Cardiac muscle cell (in vitro differentiated cells and primary cell): ENCODE measurements at places on chromosomes 1 and 21. TPM values are rescaled to one million over a fixed set of nuclear protein-coding genes. Genes with fewer than 3 reads are reported as not detected.

- H3K27me3 ChIP-seq = no peaks in the 10 kb centered on the region
- H3K27ac ChIP-seq = no peak overlapping the region
- no peak overlapping the region for H3K4me3 ChIP-seq
- DNase-seq = no peak
- no peaks in the 10 kb centered on the region for H3K4me1 ChIP-seq
- no peaks in the 10 kb centered on the region for H3K36me3 ChIP-seq
These were observed 112.3 kb downstream of the TM2D1 start for GRCh38 chr1:61612602-61613001.

GRCh38 chr1:90719330-90720144, 2.4 kb upstream of the BARHL2 start:
- H3K27me3 ChIP-seq = peaks cover 100% of the 10 kb centered on the region
- DNase-seq = no peak
- peaks cover 6% of the 10 kb centered on the region for H3K4me1 ChIP-seq
- no peaks in the 10 kb centered on the region for H3K36me3 ChIP-seq

GRCh38 chr1:41622402-41622801, 137.9 kb upstream of the EDN2 start:
- DNase-seq = no peak
- H3K4me3 ChIP-seq = no peak overlapping the region
- no peaks in the 10 kb centered on the region for H3K27me3 ChIP-seq
- no peaks in the 10 kb centered on the region for H3K4me1 ChIP-seq
- no peaks in the 10 kb centered on the region for H3K36me3 ChIP-seq

GRCh38 chr1:107707111-107707510, 257.9 kb downstream of the VAV3 start:
- no peak overlapping the region for H3K27ac ChIP-seq
- no peaks in the 10 kb centered on the region for H3K27me3 ChIP-seq
- no peaks in the 10 kb centered on the region for H3K4me1 ChIP-seq
- H3K36me3 ChIP-seq = no peaks in the 10 kb centered on the region
- no peak overlapping the region for H3K4me3 ChIP-seq

DNA sequence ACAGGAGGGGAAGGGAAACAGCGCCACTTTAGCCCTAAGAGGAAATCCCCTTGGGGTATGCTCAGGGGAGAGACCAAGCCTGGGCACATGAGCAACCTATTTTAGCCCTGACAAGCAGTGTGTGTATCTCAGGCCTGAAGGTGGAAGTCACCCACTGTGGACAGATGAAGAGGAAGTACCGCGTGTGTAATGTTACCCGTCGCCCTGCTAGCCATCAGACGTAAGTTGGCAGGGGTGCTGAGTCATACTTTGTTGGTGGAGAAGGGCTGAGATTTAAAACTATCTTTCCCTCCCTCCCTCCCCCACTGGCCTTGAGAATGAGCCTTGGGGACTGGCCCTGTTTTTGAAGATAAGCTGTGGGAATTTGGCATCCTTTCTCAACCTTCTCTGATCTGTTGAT, 11.2 kb downstream of the AGO1 start:
- peak overlapping the region; percentile 18 for H3K27ac ChIP-seq
- H3K27me3 ChIP-seq = no peaks in the 10 kb centered on the region
- no peak overlapping the region for H3K4me3 ChIP-seq
- peak; percentile 65 for DNase-seq
- H3K36me3 ChIP-seq = peaks cover 39% of the 10 kb centered on the region

- no peak for DNase-seq
- no peaks in the 10 kb centered on the region for H3K4me1 ChIP-seq
- H3K4me3 ChIP-seq = no peak overlapping the region
- no peak overlapping the region for H3K27ac ChIP-seq
- no peaks in the 10 kb centered on the region for H3K36me3 ChIP-seq
- H3K27me3 ChIP-seq = no peaks in the 10 kb centered on the region
These were observed 42.7 kb downstream of the TBX15 start for GRCh38 chr1:118945489-118945888.

DNA sequence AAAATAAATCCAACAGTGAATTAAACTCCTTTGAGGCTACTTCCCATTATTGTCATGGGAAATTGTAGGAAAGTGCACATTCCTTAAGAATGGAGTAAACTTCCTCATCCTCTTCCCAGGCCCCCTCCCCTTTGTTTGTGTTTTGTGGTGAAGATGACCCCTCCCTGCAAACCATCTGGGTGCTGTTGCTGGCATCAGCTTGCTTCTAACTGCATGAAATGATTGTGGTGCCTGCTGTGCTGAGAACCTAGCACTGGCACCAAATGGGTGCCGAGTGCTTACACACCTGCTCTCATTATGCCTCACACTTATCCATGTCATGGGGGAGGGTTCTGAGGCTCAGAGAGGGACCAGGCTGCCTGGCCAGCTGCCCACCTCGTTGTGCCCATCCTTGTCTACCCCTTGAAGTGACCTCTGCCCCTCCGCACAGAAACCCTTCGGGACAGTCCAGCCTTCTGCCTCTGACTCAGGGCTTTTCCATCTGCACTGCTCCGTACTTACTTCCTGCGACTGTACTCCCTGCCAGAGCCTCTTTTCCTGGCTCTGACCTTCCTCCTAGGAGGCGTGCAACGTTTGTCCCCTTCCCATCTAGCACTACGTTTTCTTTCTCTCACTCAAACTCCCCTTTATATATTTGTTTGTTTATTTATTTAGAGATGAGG, 30.6 kb downstream of the CAPN2 start:
- peaks cover 12% of the 10 kb centered on the region for H3K4me1 ChIP-seq
- no peak for DNase-seq
- H3K4me3 ChIP-seq = no peak overlapping the region
- H3K36me3 ChIP-seq = peaks cover 6% of the 10 kb centered on the region
- no peak overlapping the region for H3K27ac ChIP-seq

DNA sequence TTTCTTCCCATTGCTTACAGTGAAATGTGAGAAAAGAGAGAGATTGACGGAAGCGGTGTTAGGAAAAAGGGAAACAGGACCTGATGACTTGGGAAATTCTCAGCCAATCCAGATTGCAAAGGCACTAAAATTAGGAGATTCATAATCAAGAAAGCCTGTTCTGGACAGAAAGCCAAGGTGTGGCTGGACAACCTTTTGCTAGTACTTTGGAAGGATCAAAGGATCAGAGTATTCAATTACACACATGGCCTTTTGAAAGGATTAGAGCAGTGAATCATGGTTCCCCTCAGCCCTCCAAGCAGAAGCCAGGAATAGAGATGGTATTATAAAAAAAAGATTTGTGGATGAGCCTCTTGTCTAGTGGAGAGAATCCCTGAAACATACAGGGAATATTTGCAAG, 669.8 kb upstream of the ADAMTS5 start:
- DNase-seq = no peak
- H3K36me3 ChIP-seq = no peaks in the 10 kb centered on the region
- H3K4me3 ChIP-seq = no peak overlapping the region

GRCh38 chr1:205942631-205943159, 561 bp downstream of the SLC26A9 start:
- no peak overlapping the region for H3K4me3 ChIP-seq
- DNase-seq = no peak
- H3K27ac ChIP-seq = no peak overlapping the region
- H3K36me3 ChIP-seq = no peaks in the 10 kb centered on the region
- no peaks in the 10 kb centered on the region for H3K27me3 ChIP-seq

DNA sequence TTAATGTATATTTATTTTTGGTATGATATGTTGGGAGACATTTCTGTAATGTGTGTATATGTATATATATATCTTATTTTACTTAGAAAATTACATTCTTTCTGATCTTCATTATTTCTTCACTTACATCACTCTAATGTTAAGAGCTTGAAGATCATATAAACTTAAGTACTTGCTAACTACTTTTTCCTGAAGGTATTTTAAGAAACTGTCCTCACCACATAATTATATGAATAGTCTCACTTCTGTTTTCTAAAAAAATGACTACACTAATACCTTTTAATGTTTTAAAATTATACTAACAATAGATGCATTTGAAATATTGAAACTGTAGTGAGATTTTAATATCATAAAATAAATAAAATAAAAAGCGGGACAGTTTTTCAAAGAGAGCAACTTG, 377.1 kb downstream of the LRRIQ3 start:
- no peaks in the 10 kb centered on the region for H3K36me3 ChIP-seq
- no peaks in the 10 kb centered on the region for H3K27me3 ChIP-seq
- H3K27ac ChIP-seq = no peak overlapping the region
- H3K4me1 ChIP-seq = no peaks in the 10 kb centered on the region
- DNase-seq = no peak

DNA sequence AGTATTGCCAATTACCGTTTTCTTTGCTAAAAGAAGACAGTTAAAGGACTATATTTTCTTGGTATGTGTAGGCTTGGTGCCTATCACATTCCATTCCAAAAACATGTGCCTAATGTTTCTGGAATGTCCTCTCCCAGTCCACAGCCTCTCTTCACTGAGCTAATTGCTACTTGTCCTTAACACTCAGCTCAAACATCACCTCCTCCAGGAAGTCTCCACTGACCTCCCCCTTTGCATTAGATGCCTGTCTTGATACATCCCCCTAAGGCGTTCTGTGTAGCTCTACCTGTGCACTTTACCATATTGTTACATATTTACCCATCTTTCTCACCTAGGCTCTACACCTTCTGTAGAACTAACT, 195.6 kb upstream of the CAMK1G start:
- H3K4me3 ChIP-seq = no peak overlapping the region
- no peaks in the 10 kb centered on the region for H3K36me3 ChIP-seq
- H3K27me3 ChIP-seq = no peaks in the 10 kb centered on the region
- H3K4me1 ChIP-seq = peaks cover 13% of the 10 kb centered on the region
- no peak overlapping the region for H3K27ac ChIP-seq

DNA sequence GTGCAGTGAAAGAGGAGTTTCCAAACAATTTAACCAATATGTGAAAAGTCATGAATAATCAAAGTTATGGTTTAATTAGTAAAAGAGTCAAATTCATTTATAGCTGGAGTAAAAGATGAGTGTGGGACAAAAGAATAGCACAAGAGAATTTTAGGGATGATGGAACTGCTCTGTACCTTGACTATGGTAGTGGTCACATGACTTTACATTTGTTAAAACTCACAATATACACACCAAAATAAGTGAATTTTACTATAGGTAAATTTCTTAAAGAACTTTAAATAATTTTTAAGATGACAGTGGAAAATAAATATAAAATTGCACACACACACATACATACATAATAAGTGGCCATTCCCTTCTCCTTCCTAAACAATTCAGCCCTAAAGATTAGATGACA, 13.6 kb downstream of the CDC42BPA start:
- no peak overlapping the region for H3K4me3 ChIP-seq
- no peaks in the 10 kb centered on the region for H3K4me1 ChIP-seq
- no peak overlapping the region for H3K27ac ChIP-seq

DNA sequence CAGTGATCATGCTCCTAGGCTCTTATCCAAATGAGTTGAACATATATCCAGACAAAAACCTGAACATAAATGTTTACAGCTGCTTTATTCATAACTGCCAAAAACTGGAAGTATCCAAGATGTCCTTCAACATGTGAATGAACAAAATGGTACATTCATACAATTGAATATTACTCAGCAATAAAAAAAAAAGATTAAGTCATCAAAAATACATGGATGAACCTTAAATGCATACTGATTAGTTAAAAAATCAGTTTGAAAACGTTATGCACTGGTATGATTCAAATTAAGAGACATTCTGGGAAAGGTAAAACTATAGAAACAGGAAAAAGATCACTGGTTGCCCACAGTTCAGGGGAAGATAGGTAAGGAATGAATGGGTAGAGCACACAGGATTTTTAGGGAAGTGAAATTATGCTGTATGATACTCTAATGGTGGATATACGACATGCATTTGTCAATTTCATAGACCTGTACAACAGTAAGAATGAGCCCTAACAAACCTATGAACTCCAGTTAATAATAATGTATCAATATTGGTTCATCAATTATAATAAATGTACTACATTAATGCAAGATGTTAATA, 3.1 kb downstream of the LRRC40 start:
- H3K27me3 ChIP-seq = no peaks in the 10 kb centered on the region
- H3K27ac ChIP-seq = no peak overlapping the region
- DNase-seq = no peak
- no peaks in the 10 kb centered on the region for H3K36me3 ChIP-seq
- no peak overlapping the region for H3K4me3 ChIP-seq
- peaks cover 10% of the 10 kb centered on the region for H3K4me1 ChIP-seq

DNA sequence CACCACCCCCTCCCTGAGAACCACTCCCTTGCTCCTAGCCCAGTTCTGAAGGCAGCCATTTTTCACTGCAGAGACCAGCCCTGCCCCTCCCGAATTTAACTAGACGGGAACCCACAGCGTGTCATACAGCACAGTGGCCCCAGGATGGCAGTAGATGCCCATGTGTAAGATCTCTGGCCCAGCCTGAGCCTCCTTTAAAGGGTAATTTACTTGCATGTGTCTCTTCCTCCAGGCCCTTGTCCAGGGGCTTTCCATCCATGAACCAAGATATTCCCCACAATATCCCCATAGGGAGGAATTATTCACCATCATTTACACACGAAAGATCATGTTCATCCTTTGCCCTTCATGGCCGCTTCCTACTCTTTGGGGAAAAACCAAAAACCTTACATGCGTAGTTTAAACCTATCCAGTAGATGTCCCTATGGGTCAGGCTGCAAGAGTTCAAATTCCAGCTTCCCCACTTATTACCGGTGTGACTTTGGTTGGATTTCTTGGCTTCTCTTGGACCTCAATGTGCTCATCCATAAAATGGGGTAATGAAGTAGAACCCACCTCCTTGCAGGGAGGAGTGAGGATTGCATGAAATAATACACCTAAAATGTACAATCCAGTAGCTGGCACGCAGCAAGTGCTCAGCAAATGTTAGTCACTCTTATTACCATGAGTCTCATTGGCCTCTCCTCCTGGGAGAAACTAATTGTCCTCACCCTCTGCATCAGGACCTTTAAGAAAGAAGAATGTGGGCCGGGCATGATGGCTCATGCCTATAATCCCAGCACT, 4.0 kb upstream of the LACTBL1 start:
- no peaks in the 10 kb centered on the region for H3K36me3 ChIP-seq
- no peak overlapping the region for H3K4me3 ChIP-seq
- no peak overlapping the region for H3K27ac ChIP-seq
- H3K4me1 ChIP-seq = no peaks in the 10 kb centered on the region

ALX3 gene
- polyA plus RNA-seq = not detected in 2 replicates

- DNase-seq = no peak
- no peaks in the 10 kb centered on the region for H3K4me1 ChIP-seq
- H3K36me3 ChIP-seq = no peaks in the 10 kb centered on the region
- no peak overlapping the region for H3K4me3 ChIP-seq
These were observed 88.1 kb downstream of the COP1 start for GRCh38 chr1:176118985-176119384.

DNA sequence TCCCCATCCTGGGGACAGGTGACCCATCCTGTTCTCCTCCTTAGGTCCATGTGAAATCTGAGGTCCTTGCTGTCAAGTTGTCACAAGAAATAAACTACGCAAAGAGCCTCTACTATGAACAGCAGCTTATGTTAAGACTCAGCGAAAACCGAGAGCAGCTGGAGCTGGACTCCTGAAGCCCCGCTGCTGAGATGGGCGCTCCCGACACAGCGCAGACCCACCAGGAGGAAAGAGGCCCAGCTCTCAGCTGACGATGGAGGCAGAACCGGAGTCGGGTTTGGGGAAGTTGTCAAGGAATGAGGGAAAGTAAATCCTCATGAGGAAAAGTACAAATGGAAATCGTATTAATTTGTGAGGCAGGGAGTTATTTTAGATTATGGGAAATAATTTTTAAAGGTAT, 109.2 kb downstream of the DHRS3 start:
- H3K4me1 ChIP-seq = peaks cover 19% of the 10 kb centered on the region
- H3K27me3 ChIP-seq = no peaks in the 10 kb centered on the region
- H3K27ac ChIP-seq = no peak overlapping the region
- DNase-seq = no peak
- H3K4me3 ChIP-seq = no peak overlapping the region

- peaks cover 19% of the 10 kb centered on the region for H3K4me1 ChIP-seq
- peak; percentile 91 for DNase-seq
- H3K4me3 ChIP-seq = no peak overlapping the region
- peak overlapping the region; percentile 58 for H3K27ac ChIP-seq
These were observed 43.7 kb downstream of the BACH1 start for GRCh38 chr21:29342363-29342957.

OXCT2 gene
- polyA plus RNA-seq = 0.35 TPM in 1 of 2 replicates, not detected in the other

C1orf116 gene
- polyA plus RNA-seq = 0.29 TPM in 1 of 2 replicates, not detected in the other
